Frontal cortex (tissue), 4 donors: ENCODE measurements at places on chromosomes 3 and 15.
A peak's percentile ranks its signal among the peaks of the same experiment; 100 is the strongest.

- no peak for DNase-seq
These were observed 483.2 kb downstream of the RBMS3 start for GRCh38 chr3:29764041-29764440.

- no peak for DNase-seq
These were observed 278.4 kb upstream of the ZPLD1 start for GRCh38 chr3:102156426-102156825.

DNA sequence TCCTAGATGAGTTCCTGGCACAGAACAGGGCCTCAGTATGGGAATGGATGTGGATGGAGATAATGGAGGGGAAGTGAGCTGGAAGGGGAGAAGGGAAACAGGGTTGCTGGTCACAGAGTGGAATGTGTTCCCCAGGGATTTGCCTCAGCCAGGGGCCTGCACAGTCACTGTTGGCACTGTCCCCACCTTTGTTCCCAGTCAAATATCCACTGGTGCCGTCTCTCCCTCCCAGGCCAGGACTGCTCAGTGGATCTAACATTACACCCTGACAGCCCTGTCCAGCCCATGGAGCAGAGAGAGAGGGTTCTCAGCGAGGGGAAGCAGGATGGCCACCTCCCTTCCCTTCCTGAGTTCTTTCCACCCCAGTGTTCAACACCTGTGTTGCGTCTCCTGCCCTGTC is 1.5 kb upstream of the PPP1R2 start:
- no peak for DNase-seq

GRCh38 chr15:80580536-80581260 is 114.4 kb upstream of the ABHD17C start:
- DNase-seq, result no peak

- no peak for DNase-seq
These were observed 113.7 kb downstream of the WNT5A start for GRCh38 chr3:55373423-55373822.

- DNase-seq, result no peak
These were observed 522.4 kb upstream of the ADAMTS9 start for GRCh38 chr3:65210026-65210814.

DNA sequence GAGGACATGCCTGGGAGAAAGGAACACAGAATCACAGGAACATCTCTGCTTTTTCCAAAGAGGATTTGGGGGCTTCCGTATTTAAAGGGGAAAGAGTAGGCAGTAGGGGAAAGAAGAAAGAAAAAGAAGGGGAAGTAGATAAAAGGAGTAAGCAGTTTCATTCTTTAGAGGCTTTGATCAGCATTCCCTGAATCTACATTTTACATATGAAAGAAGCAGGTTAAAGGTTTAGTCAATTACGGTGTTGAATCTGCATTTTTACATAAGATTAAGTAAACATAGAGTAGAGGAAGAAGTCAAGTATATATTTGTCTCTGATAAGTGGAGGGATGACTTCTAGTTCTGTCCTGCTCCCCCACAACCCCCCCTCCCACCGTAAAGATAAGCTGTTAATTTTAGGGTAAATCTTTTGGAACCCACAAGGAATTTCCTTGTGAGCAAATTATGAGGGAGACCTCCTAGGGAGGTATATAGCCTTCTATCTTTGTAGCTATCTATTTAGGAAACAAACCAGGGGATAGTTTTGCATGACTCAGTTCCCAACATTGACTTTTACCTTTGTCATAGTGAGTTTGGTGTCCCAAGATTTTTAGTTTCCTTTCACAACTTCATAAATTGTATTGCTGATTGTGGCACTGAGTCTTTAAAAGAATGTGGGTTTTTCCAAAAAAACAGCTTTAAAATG is 8.7 kb upstream of the P2RY12 start:
- DNase-seq, result no peak

DNA sequence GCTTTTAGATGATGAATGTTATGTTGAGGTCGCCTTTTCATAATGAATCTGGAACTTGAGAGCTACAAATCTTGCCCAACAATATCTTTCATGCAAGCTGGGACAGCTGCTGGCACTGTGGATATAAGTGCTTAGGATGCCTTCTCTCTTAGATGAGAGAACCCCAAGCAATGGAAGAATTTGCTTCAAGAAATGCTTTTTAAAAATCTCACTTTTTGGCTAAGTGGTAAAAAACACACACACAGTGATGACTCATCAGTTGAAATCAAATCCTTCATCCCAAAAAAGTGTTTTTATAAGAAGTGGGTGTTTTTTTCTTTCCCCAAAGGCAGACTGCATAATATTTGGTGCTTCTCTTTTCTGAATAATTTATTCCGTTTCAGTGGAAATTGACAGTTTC is 38.4 kb upstream of the GALNT15 start:
- no peak for DNase-seq

- DNase-seq, result peak; percentile 66
These were observed 853 bp downstream of the TEX264 start for GRCh38 chr3:51671734-51672475.

DNA sequence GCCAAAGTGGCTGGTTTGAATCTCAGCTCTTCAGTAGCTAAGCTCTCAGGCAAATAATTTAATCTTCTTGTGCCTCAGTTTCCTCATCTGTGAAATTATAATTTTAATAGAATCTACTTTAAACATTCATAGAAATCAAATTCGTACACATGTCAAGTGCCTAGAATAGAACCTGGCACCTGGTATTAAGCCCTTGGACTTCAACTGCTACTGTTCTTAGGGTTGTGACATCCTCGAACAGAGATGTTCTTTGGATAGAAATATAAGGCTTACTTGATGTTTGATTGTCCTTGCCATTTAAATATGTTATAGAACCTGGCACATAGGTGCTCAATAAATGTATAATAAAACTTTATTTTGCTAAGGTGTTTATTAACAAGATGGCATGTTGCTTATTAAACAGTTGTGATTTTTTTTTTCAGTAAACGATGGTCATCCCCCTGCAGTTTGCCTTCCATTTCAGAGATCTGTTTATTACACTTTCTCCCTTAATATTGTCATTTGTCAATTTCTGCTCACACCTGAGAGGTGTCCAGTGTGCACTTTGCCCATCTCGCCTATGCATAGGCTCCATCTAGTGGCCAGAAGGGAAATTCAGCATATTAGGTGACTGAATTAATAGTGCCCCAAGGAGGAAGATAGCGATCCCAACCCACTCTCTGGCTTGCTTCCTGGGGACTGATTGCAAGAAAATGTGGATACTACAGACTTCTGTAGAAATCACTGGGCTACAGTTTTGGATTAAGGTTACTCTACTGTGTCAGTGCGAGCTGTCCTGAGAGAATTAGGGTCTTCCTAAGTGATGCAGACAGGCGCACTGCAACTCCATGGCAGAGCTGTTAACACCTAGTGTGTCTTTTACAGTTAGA is 10.7 kb downstream of the IGF1R start:
- DNase-seq, result no peak

DNA sequence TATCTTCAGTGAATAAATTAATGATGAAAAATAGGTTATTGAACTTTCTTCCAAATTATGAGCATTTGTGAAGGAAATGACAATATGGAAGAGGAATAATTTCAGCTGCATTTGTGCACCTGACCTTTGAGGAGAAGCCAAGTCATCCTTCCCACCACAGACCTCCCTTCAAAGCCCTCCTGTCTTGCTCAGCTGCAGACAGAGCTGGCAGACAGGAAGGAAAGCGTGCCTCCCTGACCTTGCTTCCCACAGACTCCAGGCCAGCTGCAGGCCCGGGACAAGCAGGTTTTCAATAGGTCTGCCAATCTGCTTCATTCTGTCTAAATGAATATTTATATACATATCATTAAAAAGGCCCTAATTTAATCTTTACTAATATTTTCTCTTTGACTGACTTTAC is 152.9 kb upstream of the RBMS3 start:
- no peak for DNase-seq

- DNase-seq, result no peak
These were observed 25.8 kb downstream of the COLQ start for GRCh38 chr3:15495461-15496340.

- DNase-seq, result no peak
These were observed 205.4 kb downstream of the TLE3 start for GRCh38 chr15:69892351-69892750.

DNA sequence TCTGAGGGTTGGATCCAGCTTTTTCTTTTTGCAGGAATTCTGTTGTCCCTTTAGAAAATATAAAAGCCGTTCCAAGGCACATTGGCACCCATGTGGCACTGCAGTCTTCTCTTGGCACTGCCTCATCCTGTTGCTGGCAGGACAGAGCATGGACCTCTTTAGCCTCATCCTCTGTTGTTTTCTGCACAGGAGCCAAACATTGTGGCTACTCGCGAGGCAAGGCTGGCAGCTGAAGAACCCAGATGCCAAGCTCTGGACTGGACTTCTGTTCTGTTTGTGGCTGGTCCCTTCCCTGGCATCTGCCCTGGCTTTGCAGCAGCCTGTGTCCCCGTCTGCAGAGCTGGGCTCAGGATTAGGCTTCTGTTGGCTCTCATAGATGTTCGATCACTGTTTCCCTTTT is 224.7 kb upstream of the TBC1D5 start:
- DNase-seq, result peak; percentile 24

GRCh38 chr15:63499611-63500010 is 4.8 kb upstream of the USP3 start:
- no peak for DNase-seq

DNA sequence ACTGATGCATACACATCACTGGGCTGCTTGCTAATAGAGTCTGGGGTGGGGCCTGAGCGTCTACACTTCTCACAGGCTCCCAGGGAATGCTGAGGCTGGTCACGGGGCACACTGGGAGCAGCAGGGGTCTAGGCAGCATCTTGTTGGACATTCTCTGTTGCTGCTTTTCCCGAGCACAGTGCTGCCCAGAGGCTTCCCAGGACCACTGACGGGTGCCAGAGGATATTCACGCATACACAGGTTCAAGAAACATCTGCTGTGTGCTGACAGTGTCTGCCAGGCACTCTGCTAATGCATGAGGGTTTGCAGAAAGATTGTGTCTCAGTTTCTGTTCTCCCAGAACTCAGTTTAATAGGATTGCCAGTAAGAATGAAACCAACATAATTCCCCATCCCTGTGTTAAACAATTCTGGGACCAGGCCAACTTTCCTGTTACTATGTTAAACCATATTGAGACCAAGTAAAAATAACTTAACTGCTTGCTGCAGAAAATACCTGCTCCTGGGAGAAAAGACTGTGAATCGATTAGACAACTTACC is 23.9 kb upstream of the BCL2L10 start:
- DNase-seq, result no peak

DNA sequence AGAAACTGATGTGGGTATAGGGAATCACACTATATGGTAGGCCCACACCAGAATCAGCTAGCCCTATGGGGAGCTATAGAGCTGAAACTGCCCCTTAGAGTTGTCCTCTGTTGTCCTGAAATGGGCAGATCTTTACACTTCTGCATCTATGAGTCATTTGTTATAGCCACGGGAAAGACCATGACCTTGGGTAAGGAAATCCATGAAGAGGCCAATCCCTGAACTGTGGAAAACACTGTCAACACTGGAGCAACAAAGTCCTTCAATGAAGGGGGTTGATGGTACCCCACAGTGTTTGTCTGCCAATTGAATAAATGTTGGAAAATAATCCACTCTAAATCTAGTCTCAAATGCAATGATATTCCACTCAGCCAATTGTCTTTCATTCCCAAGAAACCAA is 5.2 kb upstream of the CD200R1 start:
- no peak for DNase-seq

GRCh38 chr3:62569609-62570008 is 196.3 kb upstream of the FEZF2 start:
- DNase-seq, result no peak

DNA sequence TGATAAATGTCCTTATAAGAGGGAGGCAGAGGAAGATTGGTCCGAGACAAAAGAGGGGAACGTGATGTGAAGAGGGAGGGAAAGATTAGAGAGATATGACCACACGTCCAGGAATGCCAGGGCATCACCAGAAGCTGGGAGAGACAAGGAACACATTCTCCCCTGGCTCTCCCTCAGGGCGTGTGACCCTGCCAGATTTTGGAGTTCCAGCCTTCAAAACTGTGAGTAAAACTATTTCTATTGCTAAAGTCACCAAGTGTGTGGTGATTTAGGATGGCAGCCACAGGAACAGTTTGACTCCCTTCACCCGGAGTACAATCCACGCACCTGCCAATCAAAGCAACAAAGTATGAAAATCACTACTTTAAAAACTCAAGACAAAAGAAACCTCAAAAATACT is 32.1 kb upstream of the TJP1 start:
- no peak for DNase-seq
